ENCODE measurements at places on chromosomes 2 and 18.

GRCh38 chr2:208049441-208049840 is 24.1 kb upstream of the PLEKHM3 start:
- DNase-seq = no peak

GRCh38 chr2:246489-247144 is 17.2 kb downstream of the SH3YL1 start:
- no peak for DNase-seq

GRCh38 chr2:47008381-47009252 is 93.0 kb upstream of the MCFD2 start:
- DNase-seq = peak; percentile 68

GRCh38 chr2:215486291-215487001 is 50.6 kb upstream of the FN1 start:
- DNase-seq = no peak

- no peak for DNase-seq
These were observed 131.2 kb downstream of the NEDD4L start for GRCh38 chr18:58175122-58175785.

DNA sequence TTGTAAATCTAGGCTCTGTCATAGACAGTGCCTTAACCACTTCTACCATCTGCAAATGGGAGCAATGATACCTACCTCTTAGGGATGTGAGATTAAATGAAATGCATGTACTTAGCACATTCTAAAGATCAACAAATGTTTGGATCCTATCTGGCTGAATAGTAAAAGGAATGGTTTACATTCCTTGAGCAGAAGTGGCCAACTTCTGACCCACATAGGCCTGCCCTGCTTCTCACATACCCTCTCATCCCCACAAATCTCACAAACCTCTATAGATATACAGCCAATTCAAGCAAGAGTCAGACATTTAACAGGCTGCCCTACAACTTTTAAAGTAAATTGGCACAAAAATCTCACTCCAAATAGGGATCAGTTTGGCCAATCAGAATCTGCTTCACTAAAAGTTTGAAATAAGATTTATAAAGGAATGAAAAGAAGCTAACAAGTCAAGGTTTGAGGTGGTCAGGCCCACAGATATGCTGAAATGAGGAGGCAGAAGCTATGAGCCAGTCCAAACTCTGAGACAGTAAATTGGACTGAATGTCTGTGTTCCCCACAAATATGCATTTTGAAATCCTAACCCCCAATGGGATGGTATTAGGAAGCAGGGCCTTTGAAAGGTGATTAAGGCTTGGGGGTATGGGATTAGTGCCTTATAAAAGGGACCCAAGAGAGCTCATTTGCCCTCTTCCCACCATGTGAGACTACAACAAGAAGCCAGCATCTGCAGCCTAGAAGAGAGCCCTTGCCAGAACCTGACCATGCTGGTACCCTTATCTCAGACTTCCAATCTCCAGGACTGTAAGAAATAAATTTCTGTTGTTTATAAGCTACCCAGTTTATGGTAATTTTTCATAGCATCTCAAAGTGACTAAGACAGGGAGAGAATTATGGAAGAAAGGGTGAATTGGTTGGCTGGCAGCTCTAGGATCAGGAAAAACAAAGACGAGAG is 227.8 kb upstream of the RBMS1 start:
- DNase-seq = no peak

- DNase-seq = no peak
These were observed 403.8 kb downstream of the DCDC2C start for GRCh38 chr2:4107179-4107578.

- no peak for DNase-seq
These were observed 81.6 kb upstream of the NFU1 start for GRCh38 chr2:69518841-69519240.

GRCh38 chr2:205628422-205628821 is 53.9 kb upstream of the NRP2 start:
- no peak for DNase-seq

DNA sequence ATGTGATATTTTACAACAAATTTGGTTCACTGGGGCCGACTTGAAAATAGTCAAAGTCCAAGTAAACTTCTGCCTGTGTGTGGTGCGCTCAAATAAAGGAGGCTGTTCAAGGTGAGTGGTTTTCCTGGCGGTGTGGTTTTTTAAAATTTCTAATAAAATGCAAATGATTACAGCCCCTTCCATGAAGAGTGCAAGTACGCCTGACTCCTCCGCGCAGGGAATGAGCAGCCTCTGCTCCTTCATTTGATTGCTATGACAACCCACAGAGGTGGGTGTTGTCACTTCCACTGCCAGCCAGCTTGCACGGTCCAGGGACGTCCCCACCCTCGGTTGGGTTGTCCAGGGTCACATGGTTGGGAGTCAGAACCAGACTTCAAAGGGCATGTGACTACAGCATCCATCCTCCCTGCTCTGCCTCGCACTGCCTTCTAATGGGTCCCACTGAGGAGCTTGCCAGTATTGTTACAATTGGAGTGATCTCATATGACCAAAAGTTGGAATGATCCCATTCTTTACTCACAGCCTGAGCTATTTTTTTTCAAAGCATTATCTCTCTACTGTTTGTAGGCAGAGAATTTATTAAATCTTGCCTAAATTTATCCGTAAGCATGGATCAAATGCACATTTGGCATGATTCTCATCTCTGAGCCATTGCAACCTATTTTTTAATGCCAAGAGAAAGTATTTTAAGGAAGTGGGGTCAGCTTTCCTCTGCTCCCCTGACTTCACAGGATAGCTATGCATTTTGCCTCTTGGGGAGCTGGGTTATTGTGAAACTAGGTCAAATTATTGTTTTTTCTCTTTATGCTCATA is 121.3 kb downstream of the AGAP1 start:
- no peak for DNase-seq

DNA sequence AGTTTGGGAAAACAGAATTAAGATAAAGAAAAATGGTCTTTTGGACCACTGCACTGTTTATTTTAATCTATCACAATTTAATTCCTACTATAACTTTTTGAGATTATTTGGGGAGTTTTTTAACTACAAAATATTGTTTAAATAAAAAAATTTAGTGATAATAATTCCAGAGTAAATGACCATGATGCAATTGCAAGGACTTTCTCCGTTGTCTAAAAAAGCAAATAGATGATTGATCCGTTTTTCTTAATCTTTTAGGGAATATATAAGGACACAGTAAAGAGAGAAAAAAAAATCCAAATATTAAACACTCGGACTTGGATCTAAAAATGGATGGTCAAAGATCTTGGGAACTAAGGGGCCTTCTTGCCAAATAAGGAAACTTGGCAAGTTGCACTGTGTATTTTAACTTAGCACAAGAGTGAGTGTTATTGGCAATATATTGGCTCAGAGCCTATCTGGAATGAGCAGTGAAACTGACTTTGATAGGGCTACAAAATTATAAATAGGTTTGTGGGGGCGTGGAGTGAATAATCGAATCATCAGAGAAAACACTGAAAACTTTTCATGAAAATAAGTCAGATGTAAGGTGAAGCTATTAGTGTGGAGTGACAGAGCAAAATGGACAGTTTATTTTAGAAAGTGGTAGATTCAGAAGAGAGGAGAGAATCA is 2.0 kb downstream of the MAP3K20 start:
- no peak for DNase-seq

GRCh38 chr2:204293884-204294747 is 251.2 kb upstream of the PARD3B start:
- DNase-seq = peak; percentile 71

DNA sequence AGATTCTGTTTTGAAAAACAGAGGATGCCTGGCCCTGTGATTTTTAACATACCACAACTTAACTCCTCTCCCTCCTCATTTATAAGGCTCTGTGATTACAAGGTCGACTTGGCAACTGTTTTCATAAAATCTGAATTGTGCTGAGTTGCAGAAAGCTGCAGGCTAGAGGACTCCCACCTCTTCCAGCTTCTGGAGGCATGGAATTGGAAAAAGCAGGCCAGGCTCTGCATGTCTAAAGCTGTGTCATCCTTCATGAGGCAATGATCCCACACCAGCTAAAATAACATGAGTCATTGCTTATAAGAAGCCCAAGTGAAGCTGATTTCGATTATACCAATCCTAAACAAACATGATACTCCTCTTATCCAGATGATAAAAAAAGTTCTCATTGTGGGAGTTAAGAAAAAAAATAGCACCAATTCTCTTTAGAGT is 11.7 kb downstream of the ARHGAP28 start:
- no peak for DNase-seq

DNA sequence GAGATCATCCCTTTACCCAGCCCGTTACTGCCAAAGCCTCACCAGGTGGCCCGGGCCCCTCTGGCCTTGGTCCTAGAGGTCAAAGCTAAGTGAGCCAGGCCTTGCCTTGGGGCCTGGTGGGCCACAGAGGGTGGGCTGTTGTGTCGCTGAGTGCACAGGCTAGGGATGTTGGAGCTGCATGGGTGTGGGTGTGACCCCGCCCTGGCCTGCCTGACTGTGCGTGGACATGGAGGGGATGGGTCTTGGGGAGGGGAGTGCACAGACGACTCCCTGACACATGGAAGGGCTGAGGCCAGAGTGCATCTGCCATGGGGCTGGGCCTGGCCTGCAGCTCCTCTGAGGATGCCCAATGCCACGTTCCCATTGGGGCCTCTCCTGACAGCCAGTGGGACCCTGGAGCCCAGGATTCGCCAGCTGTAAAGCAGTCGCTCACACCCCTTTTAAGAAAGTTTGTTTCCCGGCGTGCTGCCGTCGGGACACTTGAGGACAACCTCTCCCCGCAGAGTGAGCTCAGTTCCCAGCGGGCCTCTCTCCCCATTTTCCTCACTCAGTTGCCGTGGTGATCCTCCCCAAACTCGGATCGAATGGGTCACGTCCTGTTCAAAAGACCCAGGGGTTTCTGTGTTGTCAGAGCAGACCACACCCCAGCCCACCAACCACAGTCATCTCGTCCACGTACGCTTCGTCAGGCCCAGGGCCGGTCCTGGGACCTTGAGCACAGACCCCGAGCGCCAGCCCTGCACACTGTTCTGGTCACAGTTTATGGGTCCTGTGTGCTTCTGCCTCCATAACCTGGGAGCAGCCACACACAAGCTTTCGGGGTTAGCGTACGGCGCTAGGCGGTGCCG is 93.5 kb downstream of the NFATC1 start:
- DNase-seq = no peak

DNA sequence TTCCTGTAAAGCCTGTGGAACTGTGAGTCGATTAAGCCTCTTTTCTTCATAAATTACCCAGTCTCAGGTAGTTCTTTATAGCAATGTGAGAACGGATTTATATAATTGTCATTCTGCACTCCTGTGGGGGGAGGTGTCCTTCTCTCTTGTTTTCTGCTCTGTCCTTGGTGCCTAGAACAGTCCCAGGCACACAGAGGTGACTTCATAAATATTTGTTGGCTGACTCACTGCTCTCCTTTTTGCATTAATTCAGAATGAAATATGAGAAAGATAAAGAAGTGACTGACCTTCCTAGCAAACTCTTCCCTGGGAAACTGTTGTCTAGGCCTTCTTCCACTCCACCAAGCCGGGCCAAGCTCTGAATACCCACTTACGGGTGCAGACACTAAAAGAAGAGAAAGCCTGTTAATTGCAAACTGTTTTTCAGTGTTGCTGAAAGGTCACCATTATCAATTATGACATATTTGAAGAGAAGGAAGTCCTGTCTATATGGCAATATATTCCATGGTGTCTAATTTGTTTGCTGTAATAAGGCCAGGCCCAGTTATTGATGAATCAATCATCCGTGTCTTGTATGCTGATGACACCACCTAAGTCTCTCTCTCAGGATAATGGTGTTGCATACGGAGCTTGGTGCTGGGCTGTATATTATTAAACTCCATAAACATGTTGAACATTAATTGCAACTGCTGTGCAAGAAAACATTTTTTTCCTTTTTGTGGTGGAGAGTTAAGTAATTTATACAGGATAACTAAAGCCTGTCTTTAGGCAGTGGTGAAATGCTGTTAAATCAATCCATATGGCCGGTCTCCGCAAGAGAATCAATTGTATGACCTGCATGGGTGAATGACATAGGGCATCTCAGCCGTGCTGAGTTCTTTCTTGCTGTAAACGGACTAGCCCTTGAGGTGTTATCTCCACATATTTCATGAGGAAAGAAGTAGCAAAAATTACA is 567.5 kb downstream of the SLC4A3 start:
- DNase-seq = no peak

- no peak for DNase-seq
These were observed 947.2 kb downstream of the ERBB4 start for GRCh38 chr2:211591426-211591825.

- no peak for DNase-seq
These were observed 1118.5 kb downstream of the TSN start for GRCh38 chr2:122873951-122874350.

GRCh38 chr2:207040696-207041095 is 101.4 kb downstream of the CPO start:
- no peak for DNase-seq

- DNase-seq = no peak
These were observed 153.4 kb downstream of the TNS1 start for GRCh38 chr2:217849154-217849975.

GRCh38 chr2:127568128-127568527 is 32.6 kb downstream of the MYO7B start:
- no peak for DNase-seq
